GM12878 (cell line): ENCODE measurements at places on chromosomes 6 and 20.
A peak's percentile ranks its signal among the peaks of the same experiment; 100 is the strongest.

DNA sequence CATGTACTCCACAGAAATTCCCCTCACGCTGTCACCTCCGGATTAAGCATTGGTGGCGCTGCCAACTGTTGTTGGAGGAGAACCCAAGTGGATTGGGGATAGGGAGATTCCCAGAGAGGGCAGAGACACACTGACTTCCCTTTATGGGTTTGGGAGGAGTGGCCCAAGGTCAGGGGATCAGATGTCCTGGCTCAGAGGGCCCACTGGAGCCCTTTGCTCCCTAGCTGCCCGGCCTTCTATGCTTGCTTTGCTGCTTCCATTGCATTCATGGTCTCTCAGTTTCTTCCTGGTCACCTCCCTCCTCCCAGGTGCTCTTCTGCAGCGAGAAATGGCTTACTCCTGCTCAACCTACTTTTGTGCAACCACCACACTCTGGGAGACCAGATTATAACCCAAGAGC lies 14.3 kb downstream of the CUL9 start:
- no peaks in the 10 kb centered on the region for H3K4me1 ChIP-seq
- H3K36me3 ChIP-seq: peaks cover 2% of the 10 kb centered on the region
- no peaks in the 10 kb centered on the region for H3K27me3 ChIP-seq
- H3K27ac ChIP-seq: no peak overlapping the region

GRCh38 chr6:36862164-36862847 lies 12.3 kb downstream of the PPIL1 start:
- H3K4me3 ChIP-seq: no peak overlapping the region
- DNase-seq: no peak
- H3K27me3 ChIP-seq: no peaks in the 10 kb centered on the region
- H3K36me3 ChIP-seq: peaks cover 8% of the 10 kb centered on the region; the same call in 1 of the 2 replicates

DNA sequence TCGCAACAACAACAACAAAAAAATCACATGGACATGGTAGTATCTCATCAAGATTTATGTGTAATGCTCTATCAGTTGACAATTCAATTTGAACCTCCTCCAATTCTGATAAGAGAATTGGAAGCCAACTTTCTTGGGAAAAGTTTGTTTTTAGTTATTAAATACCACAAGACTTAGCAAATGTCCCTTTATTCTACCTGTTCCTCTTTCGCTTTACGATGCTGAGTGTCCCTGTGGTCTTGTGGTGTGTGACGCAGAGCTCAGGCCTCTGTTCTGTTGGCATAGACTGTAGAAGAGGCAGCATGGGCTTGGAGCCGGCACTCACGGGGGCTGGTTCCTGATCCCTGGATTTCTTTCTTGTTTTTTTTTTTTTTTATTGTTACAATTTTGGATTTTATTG lies 76.7 kb downstream of the PSMB1 start:
- no peaks in the 10 kb centered on the region for H3K4me1 ChIP-seq
- peak; percentile 40 for DNase-seq
- H3K36me3 ChIP-seq: no peaks in the 10 kb centered on the region
- no peaks in the 10 kb centered on the region; the same call in 1 of the 2 replicates for H3K27me3 ChIP-seq
- H3K4me3 ChIP-seq: no peak overlapping the region

DNA sequence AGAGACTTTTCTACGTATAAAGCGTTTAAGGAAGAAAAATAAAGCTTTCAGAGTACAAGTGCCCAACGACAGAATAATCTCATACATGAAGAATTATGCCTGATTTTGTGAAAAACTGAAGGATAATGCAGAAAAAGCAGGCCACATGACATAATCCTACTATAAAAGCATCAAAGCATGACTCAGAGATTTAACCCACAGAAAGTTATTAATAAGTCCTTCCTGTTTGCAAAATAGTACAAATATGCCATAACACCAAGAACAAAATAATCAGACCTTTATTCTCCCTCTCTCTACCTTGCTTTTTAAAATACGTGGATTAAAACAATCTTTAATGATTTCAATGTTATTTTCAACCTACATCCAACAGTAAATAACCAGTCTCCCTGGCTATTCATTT lies 118.6 kb upstream of the BCLAF1 start:
- H3K4me3 ChIP-seq: no peak overlapping the region
- no peak for DNase-seq
- H3K4me1 ChIP-seq: peaks cover 3% of the 10 kb centered on the region; the same call in 1 of the 2 replicates
- H3K36me3 ChIP-seq: no peaks in the 10 kb centered on the region
- no peak overlapping the region for H3K27ac ChIP-seq

- H3K4me1 ChIP-seq: peaks cover 5% of the 10 kb centered on the region; the same call in 1 of the 2 replicates
- H3K27ac ChIP-seq: no peak overlapping the region
- no peak overlapping the region for H3K4me3 ChIP-seq
- no peaks in the 10 kb centered on the region for H3K36me3 ChIP-seq
These were observed 134.6 kb upstream of the BTN3A2 start for GRCh38 chr6:26230351-26230750.

DNA sequence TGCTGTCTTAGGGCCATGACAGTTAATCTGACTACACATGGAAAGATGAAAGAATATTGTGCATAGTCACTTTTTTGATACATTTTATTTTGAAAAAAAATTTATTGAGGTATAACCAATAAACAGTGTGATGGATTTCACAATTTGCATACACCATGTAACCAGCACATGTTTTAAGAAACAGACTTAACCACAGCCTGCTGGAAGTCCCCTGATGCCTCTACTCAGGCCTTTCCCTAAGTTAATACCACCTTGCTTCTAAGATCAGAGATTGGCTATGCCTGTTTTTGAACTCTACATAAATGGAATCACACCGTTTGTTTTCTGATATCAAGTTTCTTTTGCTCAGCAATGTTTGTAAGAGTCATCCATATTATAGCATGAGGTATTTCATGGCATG lies 136.3 kb downstream of the CFAP61 start:
- peaks cover 3% of the 10 kb centered on the region; the same call in 1 of the 2 replicates for H3K4me1 ChIP-seq
- DNase-seq: no peak
- H3K27me3 ChIP-seq: no peaks in the 10 kb centered on the region
- H3K4me3 ChIP-seq: no peak overlapping the region
